Head of caudate nucleus (tissue), 42 donors: ENCODE measurements at places on chromosomes 7 and 10.

DNA sequence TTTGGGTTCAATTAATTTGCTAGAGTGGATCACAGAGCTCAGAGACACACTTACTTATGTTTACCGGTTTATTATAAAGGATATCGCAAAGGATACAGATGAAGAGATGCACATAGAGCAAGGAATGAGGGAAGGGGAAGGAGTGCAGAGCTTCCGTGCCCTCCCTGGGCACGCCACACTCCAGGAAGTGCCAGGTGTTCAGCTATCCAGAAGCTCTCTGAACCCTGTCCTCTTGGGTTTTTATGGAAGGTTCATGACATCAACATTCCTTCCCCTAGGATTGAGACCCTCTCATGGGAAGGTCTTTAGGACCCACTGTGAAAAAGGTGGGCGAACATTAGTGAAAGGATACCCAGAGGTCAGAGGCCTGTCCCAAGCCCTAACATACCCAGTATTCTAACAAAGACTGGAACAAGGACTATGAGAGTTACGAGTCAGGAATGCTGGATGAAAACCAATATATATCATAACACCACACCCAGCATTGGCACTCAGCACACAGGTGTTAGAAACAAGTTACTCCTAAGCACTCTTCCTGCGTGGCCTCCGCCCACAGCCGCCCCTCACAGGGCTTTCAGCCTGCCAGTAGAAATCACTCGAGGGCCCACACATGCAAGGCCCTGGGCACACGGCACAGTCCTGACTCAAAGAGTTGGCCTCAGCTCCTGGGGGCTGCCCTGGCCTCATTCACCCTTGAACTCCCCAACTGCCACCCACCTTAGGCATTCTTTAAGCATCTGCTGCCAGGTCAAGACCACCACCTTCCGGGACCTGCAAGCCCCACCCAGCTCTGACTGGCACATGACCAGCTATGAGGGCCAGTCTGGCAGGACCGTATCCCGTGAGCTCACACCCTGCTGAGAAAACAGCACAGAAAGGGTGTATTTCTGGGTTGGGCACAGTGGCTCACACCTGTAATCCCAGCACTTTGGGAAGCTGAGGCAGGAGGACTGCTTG, 5.6 kb upstream of the AIFM2 start:
- no peak for DNase-seq

GRCh38 chr10:117499248-117500105, 43.1 kb upstream of the EMX2 start:
- no peak for DNase-seq

DNA sequence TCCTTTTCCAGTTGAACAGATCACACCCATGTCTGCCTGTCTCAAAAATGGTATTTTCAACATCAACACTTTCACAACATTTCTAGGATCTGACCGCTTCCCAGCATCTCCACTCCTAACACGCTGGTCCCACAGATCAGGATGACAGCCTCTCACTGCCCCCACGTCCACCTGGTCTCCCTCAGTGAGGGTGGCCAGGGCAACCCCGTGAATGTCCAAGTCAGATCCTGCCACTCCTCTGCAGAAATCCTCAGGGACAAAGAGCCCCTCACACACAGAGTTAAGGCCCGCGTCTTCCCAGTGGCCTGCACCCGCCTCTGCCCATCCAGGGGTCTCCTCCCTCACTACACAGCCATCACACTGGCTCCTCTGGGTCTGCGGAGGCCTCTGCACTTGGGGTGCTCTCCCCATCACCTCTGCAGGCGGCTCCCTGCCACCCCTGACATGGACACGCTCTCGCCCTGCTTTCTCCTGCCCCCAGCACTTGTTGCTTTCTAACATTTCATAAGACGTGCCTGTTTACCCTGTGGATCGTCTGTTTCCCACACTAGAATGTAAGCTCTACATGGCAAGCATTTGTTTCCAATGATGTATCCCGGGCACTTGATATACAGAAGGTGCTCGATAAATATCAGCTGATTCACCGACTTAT, 20.0 kb downstream of the GNA12 start:
- no peak for DNase-seq

GRCh38 chr10:103699611-103700435, 155.6 kb downstream of the SH3PXD2A start:
- peak; percentile 74 for DNase-seq

- DNase-seq = no peak
These were observed 189.2 kb downstream of the ADARB2 start for GRCh38 chr10:1548146-1548545.

GRCh38 chr10:48224979-48225560, 49.4 kb downstream of the FRMPD2 start:
- no peak for DNase-seq

GRCh38 chr7:140669352-140669751, 3.4 kb upstream of the ADCK2 start:
- no peak for DNase-seq

DNA sequence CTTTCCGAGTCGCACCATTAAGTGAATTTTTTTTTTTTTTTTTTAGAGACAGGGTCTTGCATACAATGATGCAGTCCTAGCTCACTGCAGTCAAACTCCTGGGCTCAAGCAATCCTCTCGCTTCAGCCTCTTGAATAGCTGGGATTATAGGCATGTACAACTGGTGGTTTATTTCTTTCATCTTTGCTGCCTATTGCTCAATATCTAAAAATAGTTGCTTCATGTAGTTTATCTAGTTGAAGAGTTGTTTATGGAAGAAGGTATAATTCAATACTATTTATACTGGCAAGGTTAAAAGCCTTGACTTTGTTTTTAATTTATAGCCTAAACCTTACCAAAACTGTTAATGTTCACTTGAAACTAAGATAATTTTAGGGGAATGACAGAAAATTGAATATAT, 66.9 kb downstream of the SEMA3D start:
- DNase-seq = no peak

- DNase-seq = no peak
These were observed 52.7 kb downstream of the GALNT17 start for GRCh38 chr7:71184609-71185008.
